ENCODE measurements at places on chromosomes 11 and 22.

GRCh38 chr22:29165321-29166060, 40.2 kb upstream of the EMID1 start:
- DNase-seq = no peak

GRCh38 chr22:18965526-18966421, 29.7 kb upstream of the PRODH start:
- no peak for DNase-seq

- no peak for DNase-seq
Measured at GRCh38 chr11:10674911-10675440, 18.6 kb downstream of the IRAG1 start.

GRCh38 chr11:73729594-73730206, 31.2 kb downstream of the RAB6A start:
- no peak for DNase-seq

DNA sequence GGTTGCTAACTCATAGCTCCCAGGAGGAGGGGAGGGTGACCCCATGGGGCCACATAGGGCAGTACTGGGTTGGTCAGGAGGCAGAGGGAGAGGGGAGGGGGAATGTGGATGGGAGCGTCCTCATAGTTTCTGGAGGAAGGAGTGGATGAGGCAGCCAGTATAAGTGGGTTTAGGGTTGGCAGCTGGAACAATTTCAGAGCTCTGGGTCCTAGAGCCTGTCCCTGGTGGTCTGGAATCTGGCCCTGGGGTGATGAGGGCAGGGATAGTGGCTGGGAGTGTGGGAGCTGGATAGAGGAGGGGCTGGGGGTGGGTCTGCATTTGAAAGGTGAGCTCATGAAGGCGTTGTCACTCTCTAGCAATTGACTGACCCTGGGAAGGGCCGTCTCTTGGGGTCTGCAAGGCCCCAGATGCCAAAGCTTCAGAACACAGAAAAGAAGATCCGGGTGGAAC, 5.3 kb upstream of the MRGPRG start:
- no peak for DNase-seq

- no peak for DNase-seq
Measured at GRCh38 chr22:39925909-39926679, 25.2 kb downstream of the GRAP2 start.

DNA sequence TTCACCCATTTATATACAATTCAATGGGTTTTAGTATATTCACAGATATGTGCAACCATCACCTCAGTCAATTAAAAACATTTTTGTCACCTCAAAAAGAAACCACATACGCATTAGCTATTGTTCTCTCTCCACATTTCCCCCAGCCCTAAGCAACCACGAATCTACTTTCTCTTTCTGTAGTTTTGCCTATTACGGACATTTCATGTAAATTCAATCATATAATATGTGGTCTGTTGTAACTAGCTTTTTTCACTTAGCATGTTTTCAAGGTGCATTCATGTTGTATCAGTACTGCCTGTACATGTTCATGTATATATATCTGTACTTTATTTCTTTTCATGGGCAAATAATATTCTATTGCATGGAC, 104.7 kb upstream of the RRM1 start:
- DNase-seq = no peak

DNA sequence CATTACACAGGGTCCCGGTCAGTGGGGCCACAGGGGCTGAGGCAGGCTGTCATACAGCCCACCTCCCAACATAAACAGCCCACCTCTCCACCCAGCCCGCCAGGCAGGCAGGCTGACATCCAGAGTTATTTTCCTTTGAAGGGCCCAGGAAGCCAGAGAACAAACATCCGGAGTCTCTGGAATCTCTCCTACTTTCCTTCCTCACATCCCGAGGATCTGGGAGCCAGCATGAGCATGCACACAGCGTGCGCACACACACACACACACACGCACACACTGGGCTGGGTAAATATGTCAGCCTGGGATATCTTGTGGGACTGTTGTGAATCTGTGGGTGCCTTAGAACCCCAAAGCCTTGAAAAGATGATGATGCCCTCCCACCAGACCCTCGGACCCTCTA, 55.4 kb downstream of the PDE2A start:
- no peak for DNase-seq
